ENCODE measurements at places on chromosomes 12 and 14. TPM values are rescaled to one million over a fixed set of nuclear protein-coding genes. Genes with fewer than 3 reads are reported as not detected.
A peak's percentile ranks its signal among the peaks of the same experiment; 100 is the strongest.

Gene GPRC5D
- not detected for total RNA-seq

Gene SDR9C7
- not detected for total RNA-seq

Gene RITA1
- 16.1 TPM for total RNA-seq

Gene DEPDC4
- 1.8 TPM for total RNA-seq

Gene ACOT4
- 4.9 TPM for total RNA-seq

Gene MYF5
- not detected for total RNA-seq

Gene ADAMTS20
- total RNA-seq = 1.0 TPM

- H3K27me3 ChIP-seq = no peaks in the 10 kb centered on the region
- no peak for DNase-seq
- no peak overlapping the region for H3K27ac ChIP-seq
- H3K4me1 ChIP-seq = no peaks in the 10 kb centered on the region
- H3K4me3 ChIP-seq = no peak overlapping the region
These were observed 203.2 kb upstream of the SSTR1 start for GRCh38 chr14:38004610-38004879.

- H3K4me1 ChIP-seq = no peaks in the 10 kb centered on the region
- H3K27ac ChIP-seq = no peak overlapping the region
- no peaks in the 10 kb centered on the region for H3K36me3 ChIP-seq
- DNase-seq = no peak
- H3K4me3 ChIP-seq = no peak overlapping the region
- no peaks in the 10 kb centered on the region for H3K27me3 ChIP-seq
These were observed 105.3 kb upstream of the AMN1 start for GRCh38 chr12:31834150-31834549.

DNA sequence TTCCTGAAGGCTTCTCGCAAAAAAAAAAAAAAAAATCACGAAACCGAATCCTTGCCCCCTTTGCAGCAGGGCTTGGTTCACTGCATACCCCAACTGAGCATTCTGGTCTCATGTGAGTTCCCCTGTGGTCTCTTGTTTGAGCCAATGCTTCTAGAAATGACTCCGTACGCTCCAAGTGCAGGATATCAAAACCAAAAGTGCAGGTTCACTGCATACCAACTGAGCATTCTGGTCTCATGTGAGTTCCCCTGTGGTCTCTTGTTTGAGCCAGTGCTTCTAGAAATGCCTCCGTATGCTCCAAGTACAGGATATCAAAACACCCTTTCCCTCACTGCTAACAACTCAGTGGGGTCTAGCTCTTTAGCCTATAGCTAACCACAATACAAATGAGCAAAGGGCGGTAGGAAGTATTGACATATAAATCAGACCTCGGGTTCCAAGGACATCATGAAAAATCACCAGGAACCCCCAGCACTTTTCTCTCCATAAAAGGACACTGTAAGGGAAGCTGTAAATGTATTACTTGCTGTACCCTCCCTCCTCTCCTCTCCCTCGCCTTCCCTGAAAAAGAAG, 206.3 kb upstream of the NOS1 start:
- no peaks in the 10 kb centered on the region for H3K4me1 ChIP-seq
- H3K36me3 ChIP-seq = no peaks in the 10 kb centered on the region
- H3K27me3 ChIP-seq = peaks cover 70% of the 10 kb centered on the region
- H3K4me3 ChIP-seq = no peak overlapping the region
- no peak overlapping the region for H3K27ac ChIP-seq
- no peak for DNase-seq

GRCh38 chr14:66152747-66153146, 333.4 kb upstream of the CCDC196 start:
- no peak overlapping the region for H3K27ac ChIP-seq
- H3K4me3 ChIP-seq = no peak overlapping the region
- H3K4me1 ChIP-seq = no peaks in the 10 kb centered on the region
- no peak for DNase-seq
- 0 out of 2 replicates have a peak, but pooled peaks cover 5% of the 10 kb centered on the region for H3K27me3 ChIP-seq

- H3K4me3 ChIP-seq = no peak overlapping the region
- H3K27ac ChIP-seq = no peak overlapping the region
- H3K4me1 ChIP-seq = peaks cover 17% of the 10 kb centered on the region
- no peaks in the 10 kb centered on the region for H3K36me3 ChIP-seq
- H3K27me3 ChIP-seq = no peaks in the 10 kb centered on the region
These were observed 91.0 kb downstream of the BORCS5 start for GRCh38 chr12:12447837-12448236.

- peaks cover 97% of the 10 kb centered on the region for H3K27me3 ChIP-seq
- no peaks in the 10 kb centered on the region for H3K4me1 ChIP-seq
- no peaks in the 10 kb centered on the region for H3K36me3 ChIP-seq
- no peak overlapping the region for H3K4me3 ChIP-seq
- no peak for DNase-seq
These were observed 192.8 kb downstream of the NTF3 start for GRCh38 chr12:5624486-5625272.

DNA sequence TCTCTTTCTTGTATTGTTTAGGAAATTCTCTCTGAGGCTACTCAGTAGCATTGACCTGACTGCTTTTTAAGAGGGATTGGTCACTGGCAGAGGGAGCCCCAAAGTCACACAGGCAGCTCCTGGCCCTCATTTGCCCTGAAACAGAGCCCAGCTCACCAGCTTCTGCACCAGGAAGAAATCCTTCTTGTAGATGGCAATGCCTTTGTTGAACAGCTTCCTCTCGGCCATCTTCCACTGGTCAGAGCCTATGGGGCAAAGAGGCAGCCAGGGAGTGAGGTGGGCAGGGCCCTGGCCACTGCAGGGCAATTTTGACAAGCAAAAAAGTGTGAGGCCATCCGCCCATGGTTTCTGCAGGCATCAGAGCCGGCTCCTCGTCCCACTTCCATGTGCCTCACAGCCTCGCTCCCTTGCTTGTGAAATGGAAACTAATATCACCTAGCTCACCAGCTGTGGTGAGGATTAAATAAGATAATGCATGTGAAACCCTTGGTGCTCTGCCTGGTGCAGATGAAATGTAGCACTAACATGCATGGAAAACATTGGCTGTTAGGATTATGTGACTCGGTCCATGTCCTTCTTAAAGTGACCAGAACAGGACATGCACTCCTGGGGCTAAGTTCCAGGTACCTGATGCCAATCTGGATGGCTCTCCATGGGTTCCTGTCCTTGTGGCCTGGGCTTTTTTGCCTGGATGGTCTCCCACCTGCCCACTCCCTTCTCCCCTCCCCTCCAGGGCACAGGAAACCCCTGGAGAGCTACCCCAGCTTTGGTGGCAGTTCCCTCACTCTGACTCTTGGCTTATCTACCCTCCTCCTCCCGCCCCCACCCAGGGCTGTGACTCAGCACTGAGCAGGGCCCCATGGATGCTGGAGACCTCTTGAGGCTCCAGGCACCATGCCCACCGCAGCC, 11.2 kb upstream of the PNMA1 start:
- peaks cover 30% of the 10 kb centered on the region for H3K36me3 ChIP-seq
- peak; percentile 33 for DNase-seq
- H3K4me1 ChIP-seq = peaks cover 68% of the 10 kb centered on the region

DNA sequence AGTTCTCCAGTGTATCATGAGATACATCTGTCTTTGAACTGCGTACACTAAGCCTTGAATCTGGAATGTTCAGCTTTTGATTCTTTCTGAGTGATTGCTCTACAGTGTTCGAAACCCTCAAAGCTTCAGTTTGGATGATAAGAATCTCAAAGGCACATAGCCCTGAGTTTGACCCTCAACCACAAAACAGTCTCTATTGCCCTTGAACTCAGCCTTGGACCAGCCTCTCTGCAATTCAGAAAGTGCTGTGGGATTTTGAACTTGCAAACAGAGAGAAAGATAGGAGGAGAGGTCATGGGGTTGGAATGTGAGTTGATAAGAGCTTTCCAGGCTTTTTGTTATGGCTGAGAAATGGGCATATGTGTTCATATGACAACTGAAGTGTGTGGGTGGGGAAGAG, 100.3 kb downstream of the MYRFL start:
- H3K4me1 ChIP-seq = no peaks in the 10 kb centered on the region
- no peak overlapping the region for H3K4me3 ChIP-seq
- no peaks in the 10 kb centered on the region for H3K27me3 ChIP-seq

DNA sequence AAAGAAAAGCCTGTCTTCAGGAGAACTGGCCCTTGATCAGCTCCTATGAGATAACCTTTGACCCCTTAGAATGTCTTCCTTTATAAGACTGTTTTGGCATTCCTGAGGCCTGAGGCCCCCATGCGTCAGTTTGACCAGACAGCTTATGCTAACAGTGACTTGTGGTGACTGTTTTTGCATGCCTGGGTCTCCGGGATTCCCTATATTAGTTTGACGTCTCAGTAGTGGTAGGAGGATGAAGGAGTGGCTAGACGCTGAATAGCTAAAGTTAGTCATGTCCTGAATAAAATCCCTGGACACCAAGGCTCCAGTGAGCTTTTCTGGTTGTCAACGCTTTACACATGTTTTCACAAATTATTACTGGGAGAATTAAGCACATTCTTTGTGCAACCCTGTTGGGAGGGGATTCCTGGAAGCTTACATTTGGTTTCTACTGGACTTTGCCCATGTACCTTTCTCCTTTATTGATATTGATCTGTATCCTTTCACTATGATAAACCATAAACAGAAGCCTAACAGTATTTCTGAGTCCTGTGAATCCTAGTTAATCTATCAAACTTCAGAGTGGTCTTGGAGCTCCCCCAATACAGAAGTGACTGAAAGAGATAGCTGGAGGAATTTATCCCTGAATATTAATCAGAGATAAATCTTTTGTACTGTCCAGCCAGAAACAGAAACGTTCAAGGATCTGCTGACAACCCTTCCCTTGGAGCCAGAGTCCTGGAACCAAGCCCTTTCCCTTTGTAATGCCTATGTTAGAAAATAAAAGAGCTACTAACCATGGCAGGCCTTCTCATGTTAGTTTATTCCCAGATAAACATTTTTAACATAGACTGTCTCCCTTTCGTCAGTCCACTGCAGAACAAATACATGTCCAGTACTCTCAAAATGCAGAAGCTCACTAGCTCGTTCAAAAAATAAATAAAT, 479.2 kb downstream of the RPS29 start:
- no peaks in the 10 kb centered on the region for H3K4me1 ChIP-seq
- no peak overlapping the region for H3K27ac ChIP-seq

DNA sequence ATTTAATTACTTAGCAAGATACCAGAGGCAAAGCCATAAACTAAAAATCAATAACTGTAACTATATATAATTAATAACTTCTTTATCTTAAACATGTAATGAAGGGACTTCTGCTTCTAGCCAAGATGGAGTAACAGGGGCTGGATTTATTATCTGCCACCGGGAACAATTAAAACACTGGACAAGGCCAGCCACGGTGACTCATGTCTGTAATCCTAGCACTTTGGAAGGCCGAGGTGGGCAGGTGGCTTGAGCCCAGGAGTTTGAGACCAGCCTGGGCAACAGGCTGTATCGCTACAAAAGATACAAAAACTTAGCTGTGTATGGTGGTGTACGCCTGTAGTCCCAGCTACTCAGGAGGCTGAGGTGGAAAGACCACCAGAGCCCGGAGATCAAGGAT, 113.6 kb downstream of the TAOK3 start:
- peaks cover 6% of the 10 kb centered on the region for H3K4me1 ChIP-seq
- H3K27me3 ChIP-seq = no peaks in the 10 kb centered on the region
- no peak for DNase-seq
- H3K36me3 ChIP-seq = no peaks in the 10 kb centered on the region

DNA sequence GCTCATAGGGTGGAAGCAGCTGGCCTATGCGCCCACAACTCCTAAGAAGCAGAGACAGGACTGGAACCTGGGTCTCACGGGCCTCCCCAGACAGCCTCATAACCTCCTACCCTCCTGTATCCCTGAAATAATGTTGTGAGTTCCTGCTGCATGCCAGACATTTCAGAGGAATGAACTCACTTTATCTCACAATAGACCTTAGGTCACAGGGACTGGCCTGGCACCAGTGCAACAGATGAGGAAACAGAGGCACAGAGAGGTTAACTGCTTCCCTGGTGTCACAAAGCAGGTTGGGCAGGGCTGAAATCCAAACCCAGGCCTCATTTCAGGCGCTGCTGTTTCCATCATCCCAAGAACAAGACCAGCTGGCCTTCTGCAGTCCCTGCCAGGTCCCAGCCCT, 5.3 kb downstream of the PHETA1 start:
- DNase-seq = peak; percentile 83
- peak overlapping the region; percentile 62 for H3K27ac ChIP-seq
- H3K4me3 ChIP-seq = no peak overlapping the region
- H3K36me3 ChIP-seq = no peaks in the 10 kb centered on the region
- no peaks in the 10 kb centered on the region for H3K27me3 ChIP-seq

Measured in PC-9 (cell line).